ENCODE measurements at places on chromosomes 11 and 22.

DNA sequence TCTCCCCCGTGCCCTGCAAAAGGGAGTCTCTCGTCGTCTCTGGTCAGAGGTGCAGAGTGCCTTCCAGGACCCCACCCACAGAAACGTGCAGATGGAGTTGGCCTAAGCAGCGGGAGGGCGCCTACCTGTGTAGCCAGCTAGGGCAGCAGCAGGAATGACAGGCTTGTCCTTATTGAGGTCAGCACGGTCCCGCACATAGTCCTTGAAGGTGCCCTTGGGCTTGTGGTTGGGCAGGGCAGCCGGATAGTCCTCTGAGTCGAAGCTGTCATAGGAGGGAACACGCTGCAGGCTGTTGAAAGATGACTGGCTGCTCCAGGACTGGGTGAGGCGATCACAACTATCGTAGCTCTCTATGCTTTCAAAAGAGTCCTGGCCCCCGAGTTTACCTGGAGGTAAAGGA lies 107.3 kb downstream of the ETS1 start:
- DNase-seq: no peak

- no peak for DNase-seq
Measured at GRCh38 chr11:34067383-34068065, 16.0 kb downstream of the CAPRIN1 start.

DNA sequence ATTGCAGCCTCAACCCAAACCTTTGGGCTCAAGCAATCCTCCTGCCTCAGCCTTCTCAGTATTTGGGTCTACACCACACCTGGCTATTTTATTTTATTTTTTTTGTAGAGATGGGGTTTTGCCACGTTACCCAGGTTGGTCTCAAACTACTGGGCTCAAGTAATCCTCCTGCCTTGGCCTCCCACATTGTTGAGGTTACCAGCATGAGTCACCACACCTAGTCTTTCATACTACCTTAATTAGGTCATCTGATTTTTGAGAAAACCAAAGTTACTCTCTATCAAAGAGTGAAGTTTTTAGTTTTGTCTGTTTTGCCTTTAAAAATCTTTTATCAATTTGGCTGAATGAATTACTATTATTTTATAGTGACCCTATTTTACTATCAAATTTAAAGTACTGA lies 335.6 kb upstream of the LRRC4C start:
- no peak for DNase-seq

DNA sequence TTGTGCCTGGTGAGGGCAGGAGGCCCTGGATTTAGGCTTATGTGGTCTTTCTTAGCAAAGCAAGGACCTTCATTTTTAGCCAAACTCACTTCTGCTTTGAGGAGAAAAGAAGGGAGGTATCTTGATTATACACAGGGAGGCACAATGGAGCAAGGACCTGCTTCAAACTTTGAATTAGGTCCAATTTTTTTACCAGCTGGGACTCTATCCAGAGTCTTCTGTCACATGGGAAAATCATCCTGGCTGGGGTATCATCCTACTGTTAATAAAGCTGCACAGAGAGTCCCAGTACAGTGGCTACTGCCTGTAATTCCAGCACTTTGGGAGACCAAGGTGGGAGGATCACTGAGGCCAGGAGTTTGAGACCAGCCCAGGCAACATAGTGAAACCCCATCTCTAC lies 87.8 kb downstream of the CWC15 start:
- DNase-seq: no peak

DNA sequence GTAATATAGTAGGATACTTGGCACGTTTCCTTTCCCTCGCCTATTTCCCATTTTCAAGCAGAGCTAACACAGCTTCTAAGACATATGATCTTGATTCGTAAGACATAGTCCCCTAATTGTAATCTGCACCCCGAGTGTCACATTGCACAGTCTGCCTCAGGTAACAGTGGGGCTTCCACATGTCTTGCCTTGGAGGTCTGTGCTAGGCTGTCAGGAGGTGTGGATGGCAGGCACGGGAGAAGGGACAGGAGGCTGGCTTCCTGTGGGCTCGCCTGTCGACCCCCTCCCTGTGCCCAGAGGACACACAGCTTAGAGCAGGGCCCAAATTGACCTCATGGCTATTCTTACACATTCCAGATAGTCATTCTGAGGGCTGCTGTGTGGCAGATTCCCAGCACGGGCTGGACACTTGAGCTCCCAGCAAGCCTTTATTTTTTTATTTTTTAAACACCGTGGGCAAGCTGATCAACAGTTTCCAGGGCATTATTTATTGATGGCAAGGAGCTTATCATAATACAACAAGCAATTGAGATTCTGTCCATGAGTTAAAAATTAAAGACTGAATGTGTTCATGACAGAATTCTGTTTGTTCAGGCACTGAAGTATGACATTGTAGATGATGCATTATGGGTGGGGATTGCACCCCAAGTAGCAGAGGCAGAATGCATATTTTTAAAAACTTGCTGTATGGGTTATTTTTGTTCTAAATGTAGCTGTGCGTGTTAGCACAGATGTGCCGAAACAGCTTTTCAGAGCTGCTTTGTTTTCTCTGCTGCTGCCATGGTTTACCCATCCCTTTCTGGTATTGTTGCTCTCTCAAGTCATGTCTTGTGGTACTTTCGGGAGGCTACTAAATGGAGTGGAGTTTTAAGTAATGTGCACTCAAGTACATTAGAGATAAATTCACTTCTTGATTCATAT lies 113.0 kb downstream of the ATXN10 start:
- DNase-seq: no peak

DNA sequence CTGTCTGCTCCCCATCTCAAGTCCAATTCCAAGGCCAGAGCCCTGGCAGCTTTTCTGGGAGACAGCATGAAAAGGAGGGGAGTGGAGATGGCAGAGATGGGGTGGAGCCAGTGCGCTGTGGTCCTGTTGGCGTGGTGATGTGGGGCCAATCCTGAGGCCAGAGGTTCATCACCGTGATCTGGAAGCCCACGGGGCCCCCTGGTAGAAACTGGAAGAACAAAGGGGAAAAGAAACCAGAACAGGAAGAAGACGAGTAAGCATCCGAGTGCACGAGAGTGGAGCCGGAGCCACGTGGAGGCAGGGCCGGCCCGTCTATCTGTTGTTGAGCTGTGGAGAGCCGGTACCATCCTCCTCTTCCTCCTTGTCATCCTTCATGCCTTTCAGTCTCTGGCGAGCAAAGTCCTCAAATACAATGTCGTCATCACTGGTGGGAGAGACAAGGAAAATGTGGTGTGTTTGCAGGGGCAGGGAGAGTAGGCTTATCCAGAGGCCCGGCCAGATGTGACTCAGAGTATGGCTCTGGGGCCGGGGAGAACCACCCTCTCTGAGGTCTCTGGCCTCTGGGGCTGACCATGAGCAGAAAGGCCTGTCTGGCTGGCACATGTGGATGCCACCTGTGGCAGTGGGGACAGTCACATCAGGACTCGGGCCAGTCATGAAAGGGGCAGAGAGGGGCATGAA lies 25.4 kb downstream of the TPBGL start:
- no peak for DNase-seq

- DNase-seq: no peak
Measured at GRCh38 chr22:42725606-42726355, 5.1 kb upstream of the A4GALT start.

DNA sequence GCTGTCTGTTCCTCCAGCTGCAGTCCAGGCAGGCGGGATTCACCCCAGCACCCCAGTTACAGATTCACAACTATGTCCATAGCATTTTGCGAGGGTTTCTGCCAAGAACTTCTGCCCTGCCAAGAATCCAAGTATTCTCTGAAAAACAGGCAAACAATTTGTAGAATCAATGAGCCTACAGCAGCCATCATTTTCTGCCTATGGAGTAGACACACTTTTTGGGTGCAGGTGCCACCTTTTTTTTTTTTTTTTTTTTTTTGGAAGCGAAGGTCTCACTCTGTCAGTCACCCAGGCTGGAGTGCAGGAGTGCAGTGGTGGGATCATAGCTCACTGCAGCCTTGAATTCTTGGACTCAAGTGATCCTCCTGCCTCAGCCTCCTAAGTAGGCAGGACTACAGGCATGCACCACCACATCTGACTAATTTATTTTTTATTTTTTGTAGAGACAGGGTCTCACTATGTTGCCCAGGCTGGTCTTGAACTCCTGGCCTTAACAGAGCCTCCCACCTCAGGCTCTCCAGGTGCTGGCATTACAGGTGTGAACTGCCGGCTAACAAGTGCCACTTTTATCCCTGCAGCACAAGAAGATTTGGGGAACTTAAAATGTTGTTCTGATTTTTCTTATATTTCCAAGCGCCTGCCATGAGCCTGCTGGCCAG lies 195.1 kb downstream of the SNX19 start:
- no peak for DNase-seq

- DNase-seq: no peak
Measured at GRCh38 chr11:118061586-118062125, 15.2 kb upstream of the TMPRSS4 start.

- no peak for DNase-seq
Measured at GRCh38 chr11:2542406-2542805, 97.6 kb downstream of the KCNQ1 start.
